ENCODE measurements at places on chromosomes 16 and 17.

- no peak for DNase-seq
Observed at GRCh38 chr17:34669511-34669910, 90.1 kb downstream of the TMEM132E start.

- no peak for DNase-seq
Observed at GRCh38 chr17:47221154-47221553, 12.0 kb downstream of the MYL4 start.

- DNase-seq: no peak
Observed at GRCh38 chr17:77444984-77445759, 304.4 kb downstream of the SEC14L1 start.

DNA sequence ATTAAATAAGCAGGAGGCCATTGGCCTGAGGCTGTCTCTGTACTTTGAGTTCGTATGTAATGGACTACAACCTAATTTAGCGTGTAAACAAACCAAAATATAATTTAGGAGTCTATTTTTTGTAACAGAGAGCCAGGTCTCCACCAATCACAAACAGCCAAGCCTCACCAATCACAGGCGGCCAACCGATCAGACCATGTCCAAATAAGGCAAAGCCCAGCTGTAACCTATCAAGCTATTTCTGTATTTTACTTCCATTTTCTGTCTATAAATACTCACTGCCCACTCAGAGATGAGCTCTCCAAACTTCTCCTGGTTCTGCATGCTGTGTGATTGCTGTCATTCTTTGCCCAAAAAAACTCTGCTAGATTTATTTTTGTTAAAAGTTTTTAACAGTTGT, 322.7 kb downstream of the NPIPA8 start:
- no peak for DNase-seq

- DNase-seq: no peak
Observed at GRCh38 chr17:80861418-80861815, 130.2 kb upstream of the CHMP6 start.

- no peak for DNase-seq
Observed at GRCh38 chr17:8074554-8074953, 13.0 kb downstream of the ALOX12B start.

DNA sequence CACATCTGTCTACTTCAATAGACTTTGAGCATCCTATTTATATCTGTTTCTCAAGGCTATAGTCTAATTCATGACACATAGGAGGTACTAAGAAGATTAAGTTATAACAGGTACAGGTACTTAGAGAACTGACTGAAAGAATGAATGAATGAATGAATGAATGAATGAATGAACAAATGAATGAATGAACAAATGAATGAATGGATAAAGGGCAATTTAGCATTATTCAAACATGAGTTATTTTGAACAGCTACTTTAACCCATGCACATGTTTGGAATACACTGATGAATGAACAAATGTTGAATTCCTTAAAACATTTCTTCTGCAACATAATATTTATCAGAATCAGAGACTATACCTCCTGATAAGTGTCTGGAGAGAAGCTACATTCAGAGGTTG, 1165.6 kb upstream of the CDH8 start:
- no peak for DNase-seq

GRCh38 chr16:2420035-2420434, 9.2 kb upstream of the CCNF start:
- no peak for DNase-seq

DNA sequence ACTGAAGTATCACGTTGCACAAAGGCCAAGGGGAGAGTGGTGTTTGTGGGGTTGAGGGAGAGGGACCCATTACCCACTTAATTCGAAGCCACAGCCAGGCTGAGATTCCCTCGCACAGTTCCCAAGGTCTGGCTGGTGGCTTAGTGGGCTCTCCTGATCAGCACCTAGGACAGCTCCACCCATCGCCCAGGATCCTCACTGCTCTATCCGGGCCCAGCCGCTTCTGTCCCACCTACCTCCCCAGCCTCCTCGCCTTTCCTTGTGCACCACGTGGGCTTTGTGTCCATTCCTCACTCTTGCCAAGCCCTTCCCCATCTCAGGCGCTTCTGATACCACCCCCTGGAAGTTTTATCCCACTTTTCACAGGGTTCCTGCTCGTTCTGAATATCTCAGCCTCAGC, 163.5 kb downstream of the CCT6B start:
- DNase-seq: no peak

GRCh38 chr17:37740915-37741314, 3.9 kb downstream of the HNF1B start:
- no peak for DNase-seq
